Heart left ventricle (tissue), 16 donors: ENCODE measurements at places on chromosomes 3 and 15.

- peaks cover 5% of the 10 kb centered on the region for H3K4me1 ChIP-seq
- DNase-seq: no peak
- H3K27ac ChIP-seq: no peak overlapping the region
- no peak overlapping the region for H3K4me3 ChIP-seq
These were observed 167.9 kb downstream of the NUP210 start for GRCh38 chr3:13252207-13252606.

- peaks cover 44% of the 10 kb centered on the region for H3K4me1 ChIP-seq
- no peak for DNase-seq
- no peak overlapping the region for H3K4me3 ChIP-seq
These were observed 40.6 kb downstream of the PRICKLE2 start for GRCh38 chr3:64184621-64185020.

GRCh38 chr15:36178303-36178633 lies 401.2 kb upstream of the CDIN1 start:
- H3K4me3 ChIP-seq: no peak overlapping the region
- H3K27ac ChIP-seq: no peak overlapping the region
- no peaks in the 10 kb centered on the region for H3K27me3 ChIP-seq
- H3K4me1 ChIP-seq: peaks cover 8% of the 10 kb centered on the region
- no peaks in the 10 kb centered on the region for H3K36me3 ChIP-seq

- DNase-seq: no peak
- H3K4me1 ChIP-seq: peaks cover 17% of the 10 kb centered on the region
- H3K4me3 ChIP-seq: no peak overlapping the region
- H3K27ac ChIP-seq: peak overlapping the region; percentile 61
- peaks cover 36% of the 10 kb centered on the region for H3K36me3 ChIP-seq
- no peaks in the 10 kb centered on the region for H3K27me3 ChIP-seq
These were observed 50.7 kb upstream of the POLR2M start for GRCh38 chr15:57655809-57656208.

DNA sequence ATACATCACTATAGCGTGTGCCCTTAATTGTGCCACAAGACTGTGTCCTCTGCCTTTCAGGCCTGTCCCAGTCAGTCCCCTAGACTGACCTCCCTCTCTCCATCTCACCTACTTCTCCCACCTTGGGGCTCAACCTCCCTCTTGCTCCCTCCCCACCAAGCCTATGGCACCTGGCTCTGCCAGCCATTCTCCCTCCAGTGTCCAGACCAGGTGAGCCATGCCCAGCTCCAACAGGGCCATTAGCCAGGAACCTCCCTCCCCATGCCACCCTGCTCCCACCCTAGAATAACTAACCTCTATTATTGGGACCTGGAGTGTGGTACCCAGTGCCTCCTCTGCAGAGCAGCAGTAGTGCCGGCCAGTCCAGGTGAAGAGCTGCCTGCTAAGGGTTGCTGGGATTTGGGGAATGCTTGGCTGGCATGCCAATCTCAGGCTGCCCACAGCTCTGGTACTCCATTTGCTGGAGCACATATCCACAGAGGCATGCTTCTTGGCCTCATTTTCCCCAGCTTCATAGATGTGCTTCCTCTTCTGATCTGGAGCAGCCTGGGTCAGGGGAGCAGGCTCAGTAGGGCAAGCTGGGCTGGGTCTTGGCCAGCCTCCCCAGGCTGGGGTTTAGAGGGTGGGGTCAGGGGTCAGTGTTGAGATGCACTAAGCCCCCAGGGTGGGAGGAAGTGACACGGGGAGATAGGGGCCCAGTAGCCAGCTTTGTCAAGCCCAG lies 38.8 kb downstream of the SAXO2 start:
- H3K4me3 ChIP-seq: no peak overlapping the region
- peaks cover 2% of the 10 kb centered on the region for H3K4me1 ChIP-seq
- no peaks in the 10 kb centered on the region for H3K27me3 ChIP-seq
- DNase-seq: no peak
- no peak overlapping the region for H3K27ac ChIP-seq
